ENCODE measurements at places on chromosomes 2 and 18. TPM values are rescaled to one million over a fixed set of nuclear protein-coding genes. Genes with fewer than 3 reads are reported as not detected.

DNA sequence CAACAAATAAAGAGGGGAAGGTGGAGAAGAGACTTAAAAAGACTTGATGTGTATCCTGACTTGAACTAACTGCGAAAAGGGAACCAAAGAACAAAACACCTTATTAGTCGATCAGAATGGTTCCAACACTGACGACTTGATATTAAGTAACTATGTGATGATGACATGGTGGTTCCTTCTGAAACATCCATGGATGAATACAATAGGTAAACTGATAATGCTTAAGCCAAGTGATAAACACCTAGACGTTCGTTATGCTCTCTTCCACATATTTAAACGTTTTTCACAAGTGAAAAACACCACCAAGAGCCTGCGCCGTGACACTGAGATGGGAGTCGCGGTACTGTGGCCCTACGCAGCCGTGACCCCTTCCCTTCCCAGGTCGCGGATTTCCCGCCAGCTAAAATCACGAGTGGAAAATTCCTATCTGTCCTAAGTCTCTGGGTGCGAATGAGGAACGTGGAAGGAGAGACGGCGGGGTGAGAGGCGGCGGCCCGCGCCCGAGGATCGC, 797 bp downstream of the TTC32 start:
- no peak for DNase-seq

DNA sequence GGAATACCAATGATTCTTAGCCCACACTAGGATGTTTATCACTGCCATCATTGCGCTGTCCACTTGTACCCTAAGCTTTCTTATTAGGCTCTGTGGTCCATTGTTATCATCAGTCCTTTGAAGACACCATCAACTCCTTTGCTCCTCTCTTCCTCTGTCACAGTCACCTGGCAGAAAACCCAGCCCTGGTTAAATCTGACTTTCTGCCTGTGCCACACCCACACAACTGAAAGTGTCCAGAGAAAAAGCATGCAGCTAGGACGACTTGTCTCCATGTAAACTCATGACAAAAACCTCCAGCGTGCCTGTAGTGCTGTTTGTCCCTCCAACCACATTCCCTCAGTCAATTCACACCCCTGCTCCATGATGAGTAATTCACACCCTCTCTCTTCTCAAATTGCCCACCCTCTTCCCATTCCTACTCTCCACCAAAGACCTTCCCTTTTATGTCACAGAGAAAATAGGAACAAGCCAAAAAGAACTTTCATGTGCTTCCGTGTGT, 297.4 kb upstream of the MGAT5 start:
- DNase-seq, result no peak

- no peak for DNase-seq
Measured at GRCh38 chr2:179262077-179262660, 2.5 kb downstream of the SESTD1 start.

GRCh38 chr18:500632-501405, at the start of gene COLEC12:
Gene COLEC12 (minus strand): TSS chr18:500701. CDS start chr18:500514, 187 bp downstream.
- no peak for DNase-seq

DNA sequence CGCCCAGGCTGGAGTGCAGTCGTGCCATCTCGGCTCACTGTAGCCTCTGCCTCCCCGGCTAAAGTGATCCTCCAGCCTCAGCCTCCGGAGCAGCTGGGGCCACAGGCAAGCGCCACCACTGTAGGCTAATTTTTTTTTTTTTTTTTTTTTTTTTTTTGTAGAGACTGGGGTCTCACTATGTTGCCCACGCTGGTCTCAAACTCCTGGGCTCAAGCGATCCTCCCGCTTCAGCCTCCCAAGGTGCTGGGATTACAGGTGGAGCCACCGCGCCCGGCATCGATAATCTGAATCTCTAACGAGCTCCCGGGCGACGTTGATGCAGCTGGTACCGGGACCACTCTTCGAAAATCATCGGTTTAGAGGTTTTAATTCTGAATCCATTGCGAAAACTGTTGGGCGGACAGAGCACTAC, 520 bp upstream of the CYP20A1 start:
- no peak for DNase-seq

GRCh38 chr18:61742565-61743429, 150.0 kb downstream of the RNF152 start:
- no peak for DNase-seq

DNA sequence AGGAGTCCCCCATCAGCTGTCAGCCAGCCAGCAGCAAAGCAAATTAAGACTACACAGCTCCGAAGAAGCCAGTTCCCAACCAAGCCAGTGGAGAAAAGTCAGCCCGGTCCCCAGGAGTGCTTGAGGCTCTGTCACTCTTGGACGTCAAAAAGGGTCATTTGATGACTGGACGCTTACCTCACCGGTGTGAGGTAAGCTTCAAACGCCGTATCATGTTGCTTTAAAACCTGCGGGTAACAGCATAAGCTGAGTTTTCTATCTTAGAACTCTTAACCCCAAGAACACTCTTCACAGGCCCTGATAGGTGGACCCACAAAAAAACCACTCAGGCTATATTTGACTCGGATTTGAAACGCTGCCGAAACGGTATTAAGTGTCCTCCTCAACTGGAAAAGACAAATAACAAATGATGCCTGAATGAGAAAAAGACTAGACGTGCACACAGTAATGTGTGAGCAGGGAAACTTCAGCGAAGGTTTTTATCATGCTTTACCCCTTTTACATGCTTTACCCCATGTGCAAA, 682 bp upstream of the LNPK start:
- peak; percentile 8 for DNase-seq

- DNase-seq, result no peak
Measured at GRCh38 chr2:106076941-106077340, 117.2 kb downstream of the UXS1 start.

GRCh38 chr18:57743008-57743407, 60.1 kb downstream of the ATP8B1 start:
- no peak for DNase-seq

- DNase-seq, result no peak
Measured at GRCh38 chr2:1868683-1869141, 124.4 kb upstream of the PXDN start.

DNA sequence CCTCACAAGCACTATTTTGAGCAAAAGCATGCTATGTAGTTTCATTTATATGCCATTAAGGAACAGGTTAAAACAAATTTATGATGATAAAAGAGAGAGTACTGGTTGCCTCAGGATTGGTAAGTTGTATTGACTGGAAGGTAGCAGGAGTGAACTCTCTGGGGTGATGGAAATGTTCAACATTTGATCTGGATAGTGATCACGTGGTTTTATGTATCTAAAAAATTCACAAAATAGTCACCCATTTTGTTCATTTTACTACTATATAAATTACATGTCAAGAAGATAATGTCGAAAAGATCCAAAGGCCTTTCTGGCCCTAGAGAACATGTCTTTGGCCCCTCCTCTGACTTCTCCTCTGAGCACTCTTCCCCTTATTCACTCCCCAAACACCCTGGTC, 10.4 kb upstream of the RAPGEF4 start:
- DNase-seq, result no peak

DNA sequence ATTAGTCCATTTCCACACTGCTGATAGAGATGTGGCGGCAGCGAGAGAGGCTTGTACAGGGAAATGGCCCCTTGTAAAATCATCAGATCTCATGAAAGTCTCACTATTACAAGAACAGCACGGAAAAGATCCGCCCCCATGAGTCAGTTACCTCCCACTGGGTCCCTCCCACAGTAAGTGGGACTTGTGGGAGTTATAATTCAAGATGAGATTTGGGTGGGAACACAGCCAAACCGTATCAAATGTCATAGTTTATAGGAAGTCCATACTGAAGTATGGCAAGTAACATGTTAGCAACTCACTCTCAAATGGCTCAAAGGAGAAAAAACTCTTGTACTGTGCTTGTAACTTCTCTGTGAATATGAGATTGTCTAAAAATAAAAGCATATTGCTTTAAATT, 56.1 kb downstream of the FARP2 start:
- no peak for DNase-seq

GRCh38 chr2:191041418-191042161, 27.6 kb upstream of the STAT1 start:
- DNase-seq, result no peak

DNA sequence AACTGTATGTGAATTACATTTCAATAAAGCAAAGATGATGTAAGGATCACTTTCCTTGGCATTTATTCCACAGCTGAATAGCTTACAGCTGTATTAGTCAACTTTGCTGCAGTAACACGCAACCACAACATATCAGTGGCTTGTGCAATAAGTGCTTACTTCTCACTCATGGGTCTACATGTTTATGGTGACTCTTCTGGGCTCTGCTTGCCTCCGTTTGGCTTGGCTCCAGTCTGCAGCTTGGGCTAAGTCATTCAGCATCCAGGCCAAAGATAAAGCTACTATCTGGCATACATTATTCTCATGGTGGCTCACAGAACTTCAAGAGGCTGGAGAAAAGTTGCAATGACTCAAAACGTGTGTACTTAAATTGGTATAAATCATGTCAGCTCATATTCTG, 355.0 kb downstream of the RNF144A start:
- no peak for DNase-seq

DNA sequence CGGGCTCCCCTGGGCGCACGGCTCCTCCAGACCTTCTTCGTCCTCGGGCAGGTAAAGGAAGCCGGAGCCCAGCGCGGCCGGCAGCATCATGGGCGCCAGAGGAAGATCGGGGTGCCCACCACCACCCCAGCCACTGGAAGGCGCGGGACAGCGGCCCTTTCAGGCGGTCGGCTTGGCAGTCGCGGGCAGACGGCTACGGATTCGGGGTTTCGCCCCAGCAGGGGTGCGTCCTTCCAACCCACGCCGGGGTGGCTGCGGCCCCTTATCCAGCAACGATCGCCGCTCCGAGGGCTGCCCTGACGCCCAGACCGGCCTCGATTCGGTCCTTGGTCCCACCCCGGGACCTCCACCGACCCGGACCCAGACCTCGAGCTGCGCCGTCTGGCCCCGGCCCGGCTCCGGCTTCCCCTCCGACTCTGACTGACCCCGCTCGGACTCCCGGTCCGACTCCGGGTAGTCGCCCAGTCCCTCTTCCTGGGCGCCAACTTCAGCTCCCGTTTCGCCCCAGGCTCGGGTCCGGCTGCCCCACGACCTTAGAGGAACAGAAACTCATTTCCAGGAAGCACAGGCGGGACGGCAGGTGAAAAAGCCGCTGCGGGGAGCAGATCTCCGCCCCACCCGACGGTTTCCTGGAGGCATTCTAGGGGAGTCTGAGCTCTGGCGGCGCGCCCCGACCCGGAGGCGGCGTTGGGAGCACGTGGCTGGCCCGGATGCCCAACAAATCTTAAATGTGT, 30.2 kb upstream of the SSB start:
- no peak for DNase-seq

GRCh38 chr18:48997985-48998831, 47.4 kb upstream of the SMAD7 start:
- no peak for DNase-seq

DNA sequence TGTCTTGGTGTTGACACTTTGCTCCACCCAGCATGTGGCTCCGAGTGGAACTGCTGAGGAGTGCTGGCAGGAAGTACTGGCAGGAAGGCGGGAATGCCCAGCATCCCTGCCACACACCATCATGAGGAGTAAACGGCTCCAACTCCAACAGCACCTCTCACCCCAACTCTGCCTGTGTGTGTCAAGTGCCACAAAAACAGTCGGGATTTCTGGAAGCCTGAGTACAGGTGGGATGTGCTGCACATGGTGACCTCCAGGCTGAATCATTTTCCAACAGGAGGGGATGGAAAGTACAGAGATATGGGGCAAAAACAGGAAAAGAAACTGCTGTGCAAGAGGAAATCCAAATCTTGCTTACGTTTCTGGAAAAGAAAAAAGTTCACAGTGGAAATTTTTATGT, 53.6 kb downstream of the PARD6G start:
- no peak for DNase-seq

DNA sequence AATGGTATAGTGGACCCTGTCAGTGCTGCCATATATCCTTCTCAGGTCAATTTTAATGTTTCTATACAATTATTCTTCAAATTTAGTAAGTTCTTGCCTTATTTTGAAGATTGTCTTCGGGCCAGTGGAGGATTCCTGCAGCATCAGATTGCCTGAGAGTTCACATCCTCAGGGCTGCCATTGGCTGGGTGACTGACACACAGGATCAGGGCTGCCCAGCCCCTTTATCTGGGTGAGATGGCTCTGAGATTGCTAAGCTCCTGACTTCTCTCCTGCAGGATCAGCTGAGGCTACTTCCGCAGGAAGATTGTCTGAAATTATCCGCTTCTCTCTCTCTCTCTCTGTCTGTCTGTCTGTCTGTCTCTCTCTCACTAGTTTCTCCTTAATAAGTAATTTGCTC, 567.4 kb downstream of the TSN start:
- no peak for DNase-seq

- no peak for DNase-seq
Measured at GRCh38 chr2:241108271-241109209, 6.5 kb upstream of the MTERF4 start.

DNA sequence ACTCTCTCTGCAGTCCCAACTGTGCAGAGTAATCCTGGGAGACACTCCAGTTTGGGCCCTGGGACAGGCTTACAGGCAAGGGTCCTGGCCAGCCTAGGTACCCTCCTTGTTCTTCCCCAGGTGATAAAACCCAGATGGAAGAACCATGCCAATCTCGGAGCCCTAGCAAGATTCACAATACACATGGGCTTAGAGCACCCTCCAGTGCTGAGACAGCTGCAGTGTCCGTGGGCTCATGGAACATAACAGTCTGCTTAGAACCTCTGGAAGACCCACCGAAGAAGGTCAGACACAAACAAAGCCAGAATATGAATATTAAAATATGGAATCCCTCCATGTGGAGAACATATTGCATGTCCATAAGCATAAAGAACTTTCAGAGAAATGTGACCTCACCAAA, 568.1 kb downstream of the KCNJ3 start:
- no peak for DNase-seq

GRCh38 chr2:20146401-20146800, 78.5 kb downstream of the SDC1 start:
- no peak for DNase-seq

- no peak for DNase-seq
Measured at GRCh38 chr2:3320910-3321605, 56.6 kb downstream of the EIPR1 start.

DNA sequence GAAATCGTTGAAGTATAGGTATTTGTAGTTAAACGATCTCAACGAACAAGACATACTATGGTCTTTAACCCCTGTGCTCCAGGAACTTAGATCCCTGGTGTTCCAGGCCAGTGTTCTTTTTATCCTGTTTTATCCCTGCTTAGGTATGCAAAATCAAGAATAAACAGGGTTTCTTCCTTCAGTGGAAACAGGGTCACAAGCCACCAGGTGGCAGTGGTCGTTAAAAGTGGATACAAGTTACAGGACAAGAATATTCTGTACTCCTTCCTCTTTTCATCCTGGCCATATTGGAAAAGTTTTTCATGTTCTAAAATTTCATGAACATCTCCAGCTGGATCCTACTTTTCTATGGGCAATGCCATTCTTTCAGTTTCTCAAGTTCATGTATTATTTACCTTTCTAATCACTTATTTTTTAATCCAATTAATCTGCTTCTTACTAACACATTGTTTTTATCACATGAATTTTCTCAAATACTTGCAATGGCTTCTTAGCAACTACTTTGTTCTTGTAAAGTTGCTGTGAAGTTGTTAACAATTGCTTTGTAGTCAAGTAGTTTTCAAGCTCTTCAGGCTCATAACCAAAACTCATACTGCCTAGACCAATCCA, 16.4 kb upstream of the HNMT start:
- no peak for DNase-seq

The TMEM163 gene
- polyA plus RNA-seq, result 5.0 TPM

The ALK gene
- 0.21 TPM for polyA plus RNA-seq

The RNU2-63P gene
- not detected for polyA plus RNA-seq

The HOXD12 gene
- not detected for polyA plus RNA-seq

The NCL gene
- 177 TPM for polyA plus RNA-seq
